GM23248 (cell line): ENCODE measurements at places on chromosomes 5 and 9. TPM values are rescaled to one million over a fixed set of nuclear protein-coding genes. Genes with fewer than 3 reads are reported as not detected.

Gene TLX3
- not detected in 2 replicates for total RNA-seq

Gene NEURL1B
- total RNA-seq: 0.38 and 1.8 TPM in 2 replicates

Gene SLC36A2
- not detected in 2 replicates for total RNA-seq

Gene GABRB2
- not detected in 2 replicates for total RNA-seq

Gene IFNE
- total RNA-seq: 1.8 TPM in 2 replicates

Gene BRD8
- total RNA-seq: 41.7 and 49.5 TPM in 2 replicates

Gene NEUROG1
- total RNA-seq: not detected in 2 replicates

GRCh38 chr5:59099270-59099994 lies 516.6 kb downstream of the RAB3C start:
- DNase-seq: peak; percentile 86

DNA sequence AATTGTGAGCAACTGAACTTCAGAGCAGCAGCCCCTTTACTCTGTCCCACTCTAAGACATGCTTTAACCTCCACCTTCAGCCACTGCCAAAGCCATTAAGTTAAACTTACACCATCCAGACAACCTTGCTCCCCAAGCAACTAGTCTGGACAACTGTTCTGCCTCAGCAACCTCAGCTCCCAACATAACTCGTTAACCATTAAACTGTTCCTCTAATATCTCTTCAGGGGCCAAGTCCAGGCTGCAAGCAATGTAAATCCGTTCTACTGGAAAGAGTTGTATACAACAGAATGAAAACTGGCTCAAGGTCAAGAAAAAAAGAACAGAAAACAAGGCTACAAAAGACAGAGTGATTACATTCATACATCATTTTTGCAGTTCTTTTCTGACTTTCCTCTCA lies 131.7 kb upstream of the TARS1 start:
- no peak for DNase-seq

- DNase-seq: no peak
Observed at GRCh38 chr5:132965120-132965519, 1.7 kb upstream of the AFF4 start.

DNA sequence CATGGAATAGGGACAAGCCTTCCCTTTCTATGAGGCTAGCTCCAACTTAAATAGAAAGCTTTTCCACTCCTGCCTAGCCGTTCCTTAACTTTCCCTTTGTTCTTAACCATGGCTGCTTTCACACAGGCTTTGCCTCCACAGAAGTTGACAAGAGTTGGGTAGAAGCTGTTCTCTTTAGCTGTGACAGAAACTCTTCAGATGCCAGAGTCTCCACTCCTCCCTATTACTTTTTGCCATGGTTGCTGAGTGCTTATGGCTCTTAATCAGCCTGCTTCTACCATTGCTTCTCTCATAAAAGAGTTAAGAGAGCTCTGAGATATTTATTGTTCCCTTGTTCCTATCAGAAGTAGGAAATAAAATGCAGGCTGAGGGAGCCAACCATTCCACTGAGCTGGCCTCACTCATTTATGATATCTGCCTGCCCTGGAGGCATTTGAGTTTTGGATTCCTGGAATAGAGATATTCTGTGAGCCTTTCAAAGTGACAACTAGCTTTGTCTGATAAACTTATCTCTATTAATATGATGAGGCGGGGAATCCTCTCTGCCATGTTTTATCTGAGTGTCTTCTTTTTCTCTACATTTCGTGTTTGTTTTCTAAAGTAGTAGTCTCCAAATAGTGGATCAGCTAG lies 162.6 kb downstream of the DMAC1 start:
- DNase-seq: no peak

DNA sequence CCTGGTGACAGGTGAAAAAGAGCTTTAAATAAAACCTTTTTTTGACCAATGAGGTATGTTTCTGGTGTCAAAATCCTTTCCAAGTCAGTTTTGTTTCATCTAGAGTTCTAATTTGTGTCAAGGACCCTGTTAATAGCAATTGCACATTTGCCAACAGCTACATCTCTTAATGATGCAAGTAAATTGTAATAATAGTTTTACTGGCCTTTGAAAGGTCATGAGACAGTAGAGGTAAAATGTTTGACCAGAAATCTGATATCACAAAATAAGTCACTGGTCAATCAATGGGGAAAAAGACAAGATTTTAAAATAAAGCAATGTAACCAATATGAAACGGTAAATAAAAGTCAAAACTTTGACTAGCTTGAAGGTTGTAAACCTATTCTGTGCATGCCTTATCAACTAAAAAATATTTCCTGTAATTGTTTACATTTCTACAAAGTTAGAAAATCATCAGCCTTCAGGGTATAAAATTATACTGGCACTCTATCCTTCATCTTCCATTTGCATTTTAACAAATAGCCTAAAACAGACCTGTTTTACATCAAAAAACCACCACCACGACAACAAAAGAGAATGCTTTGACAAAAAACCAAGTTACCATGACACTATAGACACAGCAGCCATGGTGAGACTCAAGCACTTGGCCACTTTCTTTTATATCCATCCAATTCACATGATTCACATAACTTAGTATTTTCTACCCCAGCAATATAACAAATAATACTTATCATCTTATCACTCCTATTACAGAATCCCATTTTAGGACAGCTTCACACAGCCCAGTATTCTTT lies 3.0 kb downstream of the NADK2 start:
- DNase-seq: peak; percentile 28

DNA sequence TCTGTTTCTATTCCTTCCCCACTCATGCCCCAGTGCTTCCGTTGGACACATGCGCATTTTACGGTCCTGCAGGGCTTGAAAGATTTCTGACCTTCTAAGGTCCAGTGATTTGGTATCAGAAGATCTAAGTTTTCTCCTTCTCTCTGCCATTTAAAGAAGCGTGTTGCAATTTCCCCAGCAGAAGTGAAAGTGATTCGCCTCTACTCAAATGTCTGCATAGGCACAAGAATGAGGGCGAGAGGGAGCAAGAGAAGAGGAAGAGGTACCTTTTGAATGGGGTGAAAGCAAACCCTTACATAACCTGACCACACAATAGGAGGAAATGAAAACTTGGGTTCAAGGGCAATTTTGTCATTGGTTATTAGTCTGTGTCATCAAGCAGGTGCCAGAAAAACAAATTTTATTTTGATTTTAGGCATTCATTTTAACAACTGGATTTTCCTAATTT lies 31.7 kb upstream of the NR3C1 start:
- DNase-seq: no peak

- no peak for DNase-seq
Observed at GRCh38 chr5:25619273-25619672, 974.5 kb upstream of the CDH10 start.

DNA sequence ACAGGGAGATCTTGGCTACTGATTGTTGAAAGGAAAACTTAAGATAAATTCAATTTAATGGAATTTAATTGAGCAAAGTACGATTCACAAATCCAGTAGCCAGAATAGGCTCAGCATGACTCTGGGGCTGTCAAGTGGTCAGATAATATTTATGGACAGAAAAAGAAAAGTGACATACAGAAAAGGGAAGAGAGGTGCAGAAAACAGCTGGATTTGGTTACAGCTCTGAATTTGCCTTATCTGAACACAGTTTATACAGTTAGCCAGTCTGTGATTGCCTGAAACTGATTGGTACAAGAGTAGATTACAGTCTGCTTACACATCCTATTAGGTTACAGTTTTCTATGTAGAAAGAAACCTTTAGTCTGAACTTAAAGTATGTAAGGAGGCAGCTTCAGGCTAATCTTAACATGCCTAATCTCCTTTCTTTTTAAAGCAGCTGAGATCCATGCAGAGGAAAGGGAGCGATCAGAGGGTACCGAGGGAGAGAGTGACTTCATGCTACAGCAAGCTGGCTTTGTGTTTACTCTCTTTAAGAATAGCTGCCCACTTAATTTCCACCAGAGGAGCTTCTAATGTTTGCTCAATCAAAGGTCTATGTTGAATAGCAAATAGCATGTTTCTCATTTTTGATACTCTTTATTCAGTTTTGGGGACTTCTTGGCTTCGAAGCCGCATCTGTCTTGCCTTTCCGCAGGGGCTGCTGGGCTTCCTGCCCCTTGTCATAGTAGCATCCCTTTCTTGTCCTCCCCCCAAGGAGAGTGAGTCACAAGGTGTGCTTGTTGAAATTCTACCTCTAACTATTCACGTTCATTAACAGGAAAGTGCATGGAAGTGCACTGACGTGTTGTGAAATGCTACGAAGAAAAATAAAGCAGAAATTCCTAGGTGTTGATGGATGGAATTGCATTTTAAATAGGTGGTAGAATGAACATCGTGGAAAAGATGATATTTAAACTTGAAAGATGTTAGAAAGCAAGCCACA lies 761.2 kb downstream of the TAF11L14 start:
- DNase-seq: no peak

GRCh38 chr5:61280205-61280604 lies 51.9 kb upstream of the ZSWIM6 start:
- DNase-seq: peak; percentile 91
